Fibroblast of skin of abdomen (primary cell): ENCODE measurements at places on chromosomes 5 and 9.
A peak's percentile ranks its signal among the peaks of the same experiment; 100 is the strongest.

DNA sequence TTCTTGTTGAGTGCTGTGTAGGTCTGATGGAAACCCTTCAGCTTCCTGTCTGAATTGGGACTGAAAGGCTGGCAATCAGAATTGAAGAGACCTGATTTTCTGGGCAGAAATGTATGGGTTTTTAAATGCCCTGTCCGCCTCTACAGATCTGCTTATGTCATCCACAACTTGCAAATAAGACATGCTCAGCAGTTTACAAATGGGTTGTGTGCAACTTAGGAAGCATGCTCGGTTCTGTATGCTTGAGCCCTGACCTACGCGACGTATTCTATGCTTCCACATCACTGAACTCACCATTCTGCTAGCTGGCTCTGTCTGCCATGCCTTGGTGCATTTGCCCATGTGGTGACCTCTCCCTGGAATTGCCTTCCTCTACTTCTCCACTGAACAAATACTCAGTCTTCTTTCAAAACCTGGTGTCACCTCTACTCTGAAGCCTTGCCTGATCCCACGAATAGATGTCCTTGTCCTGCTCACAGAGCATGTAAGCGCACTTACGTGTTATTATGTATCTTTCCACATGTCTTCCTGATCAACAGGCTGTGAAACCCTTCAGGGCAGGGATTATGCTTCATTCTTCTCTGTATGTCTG lies 194.2 kb downstream of the ERCC6L2 start:
- no peak for DNase-seq

DNA sequence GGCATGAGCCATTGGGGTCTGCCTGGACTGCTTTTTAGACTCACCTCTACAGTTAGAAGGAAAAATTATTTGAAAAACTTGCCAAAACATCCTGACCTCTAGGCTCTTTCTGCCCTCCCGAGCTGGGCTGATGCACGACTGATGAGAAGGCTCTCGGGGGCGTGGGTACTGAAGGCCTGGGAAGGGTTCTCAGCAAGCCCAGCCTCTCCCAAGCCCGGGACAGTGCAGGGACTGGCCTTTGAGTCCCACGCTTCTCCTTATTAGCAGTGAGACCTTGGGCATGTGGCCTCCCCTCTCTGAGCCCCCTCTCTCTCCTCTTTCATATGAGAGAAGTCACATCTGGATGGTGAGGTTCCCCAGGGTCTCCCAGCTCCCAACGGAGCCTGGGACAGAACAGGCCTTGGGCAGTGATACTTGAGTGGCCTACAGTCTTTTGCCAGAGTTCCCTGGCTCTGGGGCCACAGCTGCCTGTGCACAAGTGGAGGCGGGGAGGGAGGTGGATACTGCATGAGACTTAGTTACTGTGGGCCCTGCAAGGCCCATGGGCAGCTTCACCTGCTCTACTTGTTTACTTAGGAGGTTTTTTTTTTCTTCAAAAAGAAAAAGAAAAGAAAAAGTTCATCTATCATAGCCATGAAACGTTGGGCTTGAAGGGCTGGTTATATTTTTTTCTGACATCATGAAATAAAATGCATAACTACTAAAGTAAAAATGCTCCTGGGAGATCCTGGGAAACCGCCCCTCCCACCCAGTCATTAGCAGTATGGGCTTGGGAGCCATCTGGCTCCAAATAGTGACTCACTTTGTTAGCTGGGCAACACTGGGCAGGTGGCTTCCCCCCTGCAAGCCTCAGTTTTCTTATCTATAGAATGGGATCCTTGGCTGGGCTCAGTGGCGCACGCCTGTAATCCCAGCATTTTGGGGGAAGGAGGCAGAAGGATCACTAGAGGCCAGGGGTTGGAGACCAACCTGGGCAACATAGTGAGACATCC lies 139.4 kb downstream of the GAPVD1 start:
- no peak for DNase-seq

DNA sequence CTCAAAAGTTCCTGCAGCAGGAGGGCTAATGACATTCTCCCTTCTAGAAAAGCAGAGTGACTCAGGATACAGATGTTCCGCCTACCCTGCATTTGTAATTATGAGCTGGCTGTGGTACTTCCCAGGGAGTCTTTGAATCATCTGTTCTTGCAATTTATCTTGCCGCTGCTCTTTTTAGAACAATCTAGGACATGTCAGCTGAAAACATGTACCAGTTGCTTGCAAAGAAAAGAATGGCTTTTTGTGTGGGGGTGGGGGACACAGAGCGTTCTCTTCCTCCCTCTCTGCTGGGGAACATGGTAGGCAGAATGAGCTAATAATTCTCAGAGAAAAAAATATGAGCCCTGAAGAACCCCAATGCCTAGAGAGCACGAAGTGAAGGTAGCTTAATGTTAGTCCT lies 51.7 kb upstream of the TUT7 start:
- DNase-seq: peak; percentile 86

DNA sequence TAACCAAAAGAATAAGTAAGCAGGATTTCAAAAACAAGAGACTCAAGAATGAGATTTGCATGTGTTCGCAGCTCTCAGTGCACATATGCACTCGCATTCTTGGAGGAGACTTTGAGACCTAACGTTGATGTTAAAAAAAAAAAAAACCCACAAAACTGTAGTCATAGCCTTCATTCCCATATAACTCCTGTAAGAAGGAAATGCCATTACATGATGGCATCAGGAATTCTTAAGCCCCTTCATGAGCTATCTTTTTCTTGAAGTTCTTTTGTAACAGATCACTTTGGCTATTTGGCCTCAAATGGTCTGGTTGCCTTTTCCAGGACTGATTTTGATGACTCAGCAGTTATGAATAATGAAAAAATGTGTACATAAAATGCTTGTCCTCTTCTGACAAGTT lies 113.8 kb downstream of the ALDH1A1 start:
- DNase-seq: peak; percentile 88

DNA sequence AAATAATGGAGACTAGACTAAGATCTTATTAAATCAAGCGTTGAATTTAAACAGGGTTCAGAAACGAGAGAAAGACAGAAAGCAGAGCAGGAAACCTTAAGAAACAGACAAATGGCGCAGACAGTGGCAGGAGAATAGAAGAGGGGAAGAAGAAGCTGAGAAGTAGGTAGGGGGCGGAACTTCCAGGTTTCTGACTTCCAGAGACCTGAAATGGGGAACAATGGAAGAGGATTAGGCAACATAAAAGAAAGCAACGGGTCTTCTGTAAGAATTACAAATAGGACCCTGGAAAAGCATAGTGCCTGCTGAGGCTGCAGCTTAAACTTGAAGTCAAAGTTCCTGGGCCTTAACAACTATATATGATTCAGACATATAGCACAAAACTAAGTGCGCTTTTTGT lies 101.7 kb downstream of the BNC2 start:
- no peak for DNase-seq

- no peak for DNase-seq
These were observed 11.1 kb downstream of the DOLK start for GRCh38 chr9:128936171-128936865.

DNA sequence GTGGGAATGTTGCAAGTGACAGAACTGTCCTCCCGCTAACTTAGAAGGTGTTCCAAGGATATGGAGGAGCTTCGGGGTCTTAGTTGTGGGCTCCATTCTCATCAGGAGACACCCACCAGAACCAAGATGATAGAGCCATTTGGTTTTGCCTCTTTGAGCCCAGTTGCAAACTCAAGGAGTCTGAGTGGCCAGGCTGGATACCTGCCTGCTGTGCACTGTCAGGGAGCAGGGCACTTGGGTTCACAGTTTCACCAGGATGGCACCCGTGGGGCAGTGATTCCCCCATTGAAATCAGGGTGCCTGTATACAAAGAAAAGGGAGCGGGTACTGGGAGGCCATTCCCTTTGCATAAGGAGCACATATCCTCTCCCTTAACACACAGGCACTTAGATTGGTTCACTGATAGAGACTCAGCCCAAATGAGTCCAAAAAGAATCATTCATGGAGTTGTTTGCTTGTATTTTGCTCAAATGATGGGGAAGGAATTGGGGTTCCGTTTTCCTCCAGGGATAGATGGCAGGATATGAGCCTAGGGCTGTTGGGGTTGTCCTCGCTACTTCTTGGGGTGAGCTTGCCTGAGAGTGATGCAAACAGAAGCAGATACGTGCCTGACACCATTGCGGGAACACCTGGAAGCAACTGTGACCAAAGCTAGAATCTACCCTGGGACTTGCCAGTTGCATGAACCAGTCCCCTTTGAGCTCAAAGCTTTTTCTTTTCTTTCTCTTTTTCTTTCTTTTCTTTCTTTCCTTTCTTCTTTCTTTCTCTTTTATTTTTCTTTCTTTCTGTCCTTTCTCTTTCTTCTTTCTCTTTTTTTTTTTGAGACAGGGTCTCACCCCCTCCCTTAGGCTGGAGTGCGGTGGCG lies 1.3 kb upstream of the PRR7 start:
- DNase-seq: no peak

DNA sequence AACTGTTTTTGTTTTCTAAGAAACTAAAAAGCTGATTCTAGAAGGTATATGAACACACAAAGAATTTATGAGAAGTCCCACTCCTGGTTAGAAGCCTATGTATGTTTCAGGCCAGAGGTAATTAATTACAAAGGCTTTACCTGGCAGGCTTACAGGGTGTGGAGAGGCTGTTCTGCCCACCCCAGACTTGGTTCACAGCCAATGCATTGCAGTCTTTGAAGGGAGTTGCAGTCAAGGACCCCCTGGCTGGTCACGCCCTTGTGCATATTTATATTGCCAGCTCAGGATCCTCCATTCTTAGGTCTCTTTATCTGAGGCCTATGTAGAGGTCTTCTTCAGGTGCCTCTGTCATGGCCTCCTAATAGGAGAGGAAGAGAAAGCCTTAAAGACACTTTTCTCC lies 13.6 kb upstream of the PRSS3 start:
- DNase-seq: no peak

DNA sequence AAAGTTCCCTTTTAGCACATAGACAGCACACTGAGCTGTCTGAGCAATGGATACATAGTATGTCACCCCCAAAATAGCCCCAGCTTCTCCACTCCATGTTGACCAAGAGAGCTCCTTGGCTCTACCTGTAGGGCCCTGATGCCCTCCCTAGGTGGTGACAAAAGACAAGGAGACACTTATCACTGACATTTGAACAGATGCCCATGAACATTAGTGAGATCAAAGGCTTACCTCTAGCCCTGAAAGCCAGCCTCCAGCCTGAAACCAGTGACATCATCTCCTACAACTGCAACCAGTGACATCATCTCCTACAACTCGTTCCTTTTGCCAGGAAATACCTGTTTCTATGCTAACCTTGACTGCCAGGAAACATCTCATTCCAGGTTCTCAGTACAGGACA lies 122.7 kb downstream of the FSTL4 start:
- DNase-seq: no peak

DNA sequence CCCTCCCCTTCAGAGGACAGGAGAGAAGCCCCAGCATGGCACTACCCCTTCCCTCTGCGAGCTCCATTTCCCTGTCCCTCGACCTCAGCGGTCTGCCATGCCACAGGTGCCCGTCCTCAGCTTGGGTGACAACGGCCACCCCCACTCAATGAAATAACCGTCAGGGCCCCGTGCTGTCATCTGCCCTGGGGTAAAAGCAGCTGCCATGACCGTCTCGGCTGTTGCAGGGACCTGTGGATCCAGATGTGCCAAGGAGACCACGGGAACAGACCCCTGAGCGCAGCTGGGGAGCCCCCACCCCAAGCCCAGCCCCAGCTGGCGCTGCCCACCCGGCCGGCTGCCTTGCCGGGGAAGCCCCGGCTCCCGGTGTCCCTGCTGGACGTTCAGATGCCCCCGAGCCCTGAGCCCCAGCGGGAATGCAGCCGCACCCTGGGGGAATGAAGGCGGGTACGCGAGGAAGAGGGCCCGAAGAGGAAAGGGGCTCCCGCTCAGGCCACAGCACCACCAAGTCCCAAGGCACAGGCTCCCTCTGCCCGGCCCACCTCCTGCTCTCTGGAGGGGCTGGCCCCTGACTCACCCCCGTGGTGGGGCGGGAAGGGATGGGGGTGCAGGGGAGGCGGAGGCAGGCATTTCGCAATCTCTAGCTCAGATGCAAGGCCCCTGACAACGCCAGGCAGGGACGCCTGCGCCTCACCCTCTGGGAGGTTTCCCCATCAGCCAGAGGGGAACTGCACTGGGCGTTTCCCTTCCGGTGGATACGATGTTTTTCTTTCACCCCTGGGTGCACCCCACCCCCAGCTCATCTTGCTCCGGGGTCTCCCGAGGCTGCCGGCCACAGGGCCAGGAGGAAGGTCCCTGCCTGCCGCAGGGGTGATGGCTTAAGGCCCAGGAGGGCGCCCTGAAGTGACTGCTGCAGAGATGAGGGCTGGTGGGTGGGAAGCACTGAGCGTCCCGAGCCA lies 49.2 kb downstream of the NACC2 start:
- DNase-seq: peak; percentile 59

DNA sequence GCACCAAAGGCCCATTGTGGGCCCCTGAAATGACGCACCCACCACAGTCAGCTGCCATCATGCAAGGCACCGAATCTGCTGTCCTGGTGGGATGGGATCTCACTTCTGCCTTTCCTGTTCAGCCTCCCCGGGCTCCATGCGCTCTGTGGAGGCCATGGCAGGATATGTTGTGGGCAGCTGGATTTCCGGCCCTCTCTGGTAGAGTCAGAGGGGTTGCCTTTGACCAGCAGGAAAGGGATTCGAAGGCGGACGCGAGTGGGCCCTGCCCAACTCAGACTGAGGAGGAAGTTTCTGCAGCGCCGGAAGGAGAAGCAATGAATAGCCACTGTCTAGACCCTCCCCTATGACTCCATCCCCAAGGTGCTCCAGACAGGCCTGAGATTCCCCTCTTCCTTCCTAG lies 35.5 kb downstream of the GADD45G start:
- DNase-seq: no peak

- DNase-seq: no peak
These were observed 1.2 kb upstream of the TAL2 start for GRCh38 chr9:105661011-105661410.

DNA sequence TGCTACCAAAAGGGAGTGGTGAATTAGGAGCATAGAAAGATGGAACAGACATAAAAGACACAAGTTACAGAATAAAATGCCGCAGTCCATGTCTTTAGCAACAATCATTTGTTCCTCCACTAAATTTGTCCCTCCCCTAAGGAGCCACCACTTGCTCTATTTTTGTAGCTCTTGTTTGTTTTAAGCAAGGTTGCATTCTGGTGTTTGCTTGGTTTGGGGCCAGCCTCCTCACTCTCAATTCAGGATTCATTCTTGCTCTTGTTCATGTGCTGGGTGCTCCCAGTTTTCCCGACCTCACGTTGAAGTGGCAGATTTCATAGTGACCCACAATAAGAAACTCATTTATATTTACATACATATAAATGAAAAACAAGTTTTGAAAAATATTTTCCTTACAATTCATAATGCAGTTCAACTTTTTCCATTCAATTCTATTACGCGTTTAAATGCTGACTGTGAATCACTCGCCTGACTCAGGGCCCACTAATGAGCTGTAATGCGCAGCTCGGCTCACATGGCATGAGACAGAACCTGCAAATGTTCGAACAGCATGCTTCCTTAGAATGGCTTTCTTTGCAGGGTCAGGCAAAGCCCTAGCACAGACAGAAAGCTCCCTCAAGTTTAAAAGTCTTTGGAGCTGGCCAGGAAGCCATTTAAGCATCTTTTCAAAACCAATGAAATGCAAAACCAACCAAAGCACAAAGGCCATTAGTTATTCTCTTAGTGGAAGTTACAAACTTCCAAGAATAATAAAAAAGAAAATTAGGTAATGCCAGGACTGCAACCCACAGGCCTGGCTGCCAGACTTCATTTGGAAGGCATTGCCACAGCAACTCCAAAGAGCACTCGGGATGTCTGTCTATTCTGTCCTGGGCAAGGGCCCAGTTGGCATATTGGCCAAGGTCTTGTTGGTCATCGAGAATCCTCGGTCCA lies 41.7 kb downstream of the RETREG1 start:
- DNase-seq: peak; percentile 82
